H54 (cell line): ENCODE measurements at places on chromosomes 4 and X.

DNA sequence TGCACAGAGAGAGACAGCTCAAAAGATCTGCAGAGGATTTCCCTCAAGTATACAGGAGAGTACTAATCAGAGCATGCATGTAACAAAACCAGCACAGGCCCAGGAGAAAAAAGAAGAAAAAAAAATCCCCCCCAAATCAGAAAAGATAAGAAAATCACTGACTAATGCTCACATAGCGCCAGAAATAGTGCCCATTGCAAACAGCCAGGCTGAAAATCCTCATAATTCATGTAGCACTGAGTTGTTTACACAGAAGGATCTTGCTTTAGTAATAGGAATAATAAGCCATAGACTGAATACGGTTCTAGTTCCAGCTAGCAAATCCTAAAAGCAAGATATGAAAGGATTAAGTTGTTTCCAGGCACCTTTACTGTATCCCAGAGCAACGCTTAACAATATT lies 51.8 kb upstream of the MAGEC2 start:
- no peak for DNase-seq

DNA sequence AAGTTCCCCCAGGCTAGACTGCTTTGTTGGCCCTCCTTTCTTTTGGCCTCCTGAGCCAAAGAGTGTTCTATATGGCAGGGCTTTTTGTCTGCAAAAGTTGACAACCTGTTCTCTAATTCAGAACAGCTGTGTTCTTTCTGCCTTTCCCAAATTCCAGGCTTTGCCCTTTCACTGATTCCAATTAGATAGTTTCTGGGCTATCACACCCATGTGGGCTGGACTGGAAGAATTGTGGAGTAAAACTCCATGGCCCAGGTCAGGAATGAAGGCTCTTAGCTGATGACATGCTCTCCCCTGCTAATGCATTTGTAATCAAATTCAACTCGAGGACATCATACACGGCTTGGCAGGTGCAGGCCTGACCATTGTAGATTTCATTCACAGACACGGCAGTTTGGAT lies 19.4 kb downstream of the BMP3 start:
- DNase-seq, result no peak

GRCh38 chr4:149975172-149975571 lies 103.1 kb upstream of the DCLK2 start:
- DNase-seq, result no peak

DNA sequence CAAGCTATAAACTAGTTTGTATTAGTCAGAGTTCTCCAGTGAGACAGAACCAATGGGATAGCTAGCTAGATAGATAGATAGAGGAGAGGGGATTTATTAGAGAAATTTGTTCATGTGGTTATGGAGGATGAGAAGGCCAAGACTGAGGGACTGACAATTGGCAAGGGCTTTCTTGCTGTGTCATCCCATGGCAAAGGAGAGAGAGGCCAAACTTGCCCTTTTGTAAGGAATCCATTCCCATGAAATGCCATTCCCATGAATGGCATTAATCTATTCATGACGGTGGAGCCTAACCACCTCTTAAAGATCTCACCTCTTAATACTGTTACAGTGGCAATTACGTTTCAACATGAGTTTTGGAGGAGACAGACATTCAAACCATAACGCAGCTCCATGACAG lies 58.1 kb downstream of the LINC00632 start:
- DNase-seq, result no peak

DNA sequence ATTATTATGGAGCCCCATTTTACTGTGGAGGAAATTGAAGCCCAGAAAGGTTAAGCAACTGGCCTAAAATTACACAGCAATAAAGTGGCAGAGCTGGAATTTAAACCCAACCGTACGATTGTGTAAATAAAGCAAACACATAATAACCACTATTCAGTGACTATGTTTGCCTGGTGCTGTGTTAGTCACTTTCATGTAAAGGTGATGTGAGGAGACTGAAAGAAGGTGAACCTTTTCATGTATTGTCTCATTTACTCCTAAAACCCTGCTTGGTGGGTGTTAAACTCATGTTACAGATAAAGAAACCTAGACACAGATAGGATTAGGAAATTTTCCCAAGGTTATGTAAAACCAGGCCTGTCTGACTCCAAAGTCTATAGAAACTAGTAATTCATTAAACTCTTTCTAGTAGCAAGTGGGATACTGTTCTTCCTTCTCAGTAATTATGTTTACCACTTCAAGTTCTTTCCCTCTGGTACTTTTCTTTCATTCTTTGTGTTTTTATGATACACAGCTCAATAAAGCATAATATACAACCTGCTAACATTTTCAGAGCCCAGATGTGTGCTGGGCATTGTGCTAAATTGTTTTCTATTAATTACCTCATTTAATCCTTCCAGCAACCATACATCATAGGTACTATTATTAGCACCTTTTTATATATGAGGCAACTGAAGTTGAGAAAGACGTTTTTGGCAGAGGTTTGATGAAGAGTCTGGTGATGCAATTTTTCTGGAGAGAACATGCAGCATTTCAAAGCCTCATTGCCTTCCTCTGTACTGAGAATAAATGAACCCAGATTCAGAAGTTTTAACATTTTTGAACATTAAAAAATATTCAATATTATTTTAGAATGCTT lies 202.7 kb downstream of the SPRY1 start:
- DNase-seq, result no peak

- no peak for DNase-seq
Measured at GRCh38 chr4:41394481-41394894, 137.8 kb downstream of the UCHL1 start.

DNA sequence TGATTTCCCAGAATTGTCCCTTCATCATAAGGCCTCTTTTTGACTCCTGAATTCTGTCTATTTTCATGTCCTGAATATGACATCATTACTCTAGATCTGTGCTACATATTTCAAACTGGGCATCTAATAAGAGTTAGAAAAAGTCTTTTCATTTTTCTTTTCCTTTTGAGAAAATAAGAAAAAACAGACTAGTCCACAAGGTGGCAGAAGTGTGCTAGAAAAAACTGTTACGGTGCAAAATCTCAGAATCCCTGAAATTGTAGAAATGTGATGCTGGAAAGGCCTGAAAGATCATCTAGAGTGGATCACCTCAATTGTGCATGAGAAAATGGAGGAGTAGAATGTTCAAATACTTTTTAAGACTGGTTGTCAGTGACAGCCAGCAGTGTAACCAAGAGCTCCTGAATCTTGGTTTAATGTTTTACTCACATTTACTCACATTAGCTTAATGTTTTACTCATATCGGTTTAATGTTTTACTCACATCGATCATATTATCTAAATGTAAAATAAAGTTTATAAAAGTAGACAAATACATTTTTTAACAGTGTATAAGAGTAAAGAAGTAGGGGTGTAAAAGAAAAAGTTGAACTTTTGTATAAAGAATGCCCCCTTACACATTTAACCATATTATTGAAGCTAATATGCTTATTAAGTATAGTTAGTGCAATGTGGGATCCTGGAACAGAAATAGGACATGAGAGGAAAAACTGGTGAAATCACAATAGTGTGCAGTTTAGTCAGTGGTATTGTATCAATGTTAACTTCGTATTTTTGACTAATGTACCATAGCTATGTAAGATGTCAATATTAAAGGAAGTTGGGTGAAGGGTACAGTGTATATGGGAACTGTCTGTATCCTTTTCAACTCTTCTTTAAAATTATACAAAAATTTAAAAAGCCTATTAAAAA lies 15.2 kb downstream of the ASB11 start:
- DNase-seq, result no peak
